ENCODE measurements at places on chromosomes 2 and 18.

- peak; percentile 68 for DNase-seq
Observed at GRCh38 chr2:180618570-180618969, 361.8 kb upstream of the UBE2E3 start.

DNA sequence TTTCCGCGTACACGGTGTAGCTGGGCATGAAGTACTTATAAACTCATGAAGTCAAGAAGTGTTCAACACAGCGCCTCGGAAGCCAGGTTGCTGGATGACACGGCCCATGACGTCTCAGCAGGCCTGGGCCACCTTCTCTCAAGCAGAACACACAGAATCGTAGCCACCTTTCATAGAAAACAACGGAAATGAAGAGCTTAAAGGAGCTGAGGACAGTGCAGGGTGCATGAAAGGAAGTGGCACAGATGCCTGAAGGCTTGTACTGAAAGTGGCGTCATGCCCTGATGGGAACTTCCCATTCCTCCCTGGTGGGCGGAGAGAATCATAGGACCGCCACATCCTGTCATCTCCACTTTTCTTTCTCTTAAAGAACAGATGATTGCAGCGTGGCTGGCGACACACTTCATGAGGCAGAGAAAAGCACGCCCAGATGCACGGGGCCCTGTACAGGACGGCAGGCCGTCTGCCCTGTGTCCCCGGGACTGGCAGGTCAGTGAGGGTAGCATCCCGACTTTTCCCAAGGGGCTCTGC, 31.1 kb downstream of the HDAC4 start:
- DNase-seq = peak; percentile 48

DNA sequence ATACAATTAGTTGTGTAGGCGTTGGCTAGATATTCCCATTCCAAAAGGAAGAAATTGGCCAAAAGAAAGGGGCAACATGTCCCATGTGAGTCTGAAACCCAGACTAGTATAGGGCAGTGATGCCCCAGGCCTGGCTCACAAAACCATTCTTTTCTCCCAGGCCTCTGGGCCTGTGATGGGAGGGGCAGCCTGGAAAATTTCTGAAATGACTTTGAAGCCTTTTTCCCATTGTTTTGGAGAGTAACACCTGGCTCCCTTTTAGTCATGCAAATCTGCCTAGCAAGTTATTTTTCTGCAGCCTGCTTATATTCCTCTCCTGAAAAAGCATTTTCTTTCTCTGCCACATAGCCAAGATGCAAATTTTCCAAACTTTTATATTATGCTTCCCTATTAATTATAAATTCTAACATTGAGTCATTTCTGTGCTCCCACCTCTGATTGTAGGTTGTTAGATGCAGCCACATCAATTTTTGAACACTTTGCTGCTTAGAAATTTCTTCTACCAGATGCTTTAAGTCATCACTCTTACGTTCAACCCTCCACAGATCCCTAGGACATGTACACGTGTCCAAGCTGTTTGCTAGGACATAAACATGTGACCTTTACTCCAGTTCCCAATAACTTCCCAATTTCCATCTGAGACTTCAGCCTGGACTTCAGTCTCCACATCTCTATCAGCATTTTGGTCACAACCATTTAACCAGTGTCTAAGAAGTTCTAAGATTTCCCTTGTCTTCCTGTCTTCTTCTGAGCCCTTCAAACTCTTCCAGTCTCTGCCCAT, 76.1 kb upstream of the MC4R start:
- DNase-seq = no peak

- DNase-seq = no peak
Observed at GRCh38 chr2:241451840-241452506, 56.4 kb downstream of the STK25 start.

DNA sequence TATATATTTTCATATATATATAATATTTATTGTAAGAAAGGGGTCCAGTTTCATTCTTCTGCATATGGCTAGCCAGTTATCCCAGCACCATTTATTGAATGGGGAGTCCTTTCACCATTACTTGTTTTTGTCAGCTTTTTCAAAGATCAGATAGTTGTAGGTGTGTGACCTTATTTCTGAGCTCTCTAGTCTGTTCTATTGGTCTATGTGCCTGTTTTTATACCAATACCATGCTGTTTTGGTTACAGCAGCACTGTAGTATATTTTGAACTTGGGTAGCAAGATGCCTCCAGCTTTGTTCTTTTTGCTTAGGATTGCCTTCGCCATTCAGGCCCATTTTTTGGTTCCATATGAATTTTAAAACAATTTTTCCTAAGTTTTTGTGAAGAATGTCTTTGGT, 320.1 kb downstream of the CDH2 start:
- DNase-seq = no peak

DNA sequence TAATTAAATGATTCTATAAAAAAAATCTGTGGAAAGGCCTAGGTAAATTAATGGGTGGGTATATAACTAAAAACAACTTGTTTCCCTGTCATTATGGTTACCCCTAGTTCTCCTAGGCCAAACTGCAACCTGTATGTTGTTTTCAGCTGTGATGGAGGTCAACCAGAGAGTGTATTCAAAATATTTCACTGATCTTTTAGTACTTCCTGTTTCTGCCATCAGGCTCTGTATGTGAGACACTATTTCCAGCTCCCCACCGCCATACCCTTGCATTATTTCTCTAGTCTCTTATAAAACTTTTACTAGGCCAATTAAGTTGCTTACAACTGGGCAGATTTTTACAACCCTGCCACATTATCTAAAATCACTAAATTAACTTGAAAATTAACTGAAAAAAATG, 21.0 kb upstream of the CDKL4 start:
- DNase-seq = no peak

- peak; percentile 73 for DNase-seq
Observed at GRCh38 chr2:174059178-174059883, 94.2 kb upstream of the SP3 start.

GRCh38 chr2:131682122-131682944, 154.6 kb downstream of the CCDC74A start:
- peak; percentile 79 for DNase-seq

DNA sequence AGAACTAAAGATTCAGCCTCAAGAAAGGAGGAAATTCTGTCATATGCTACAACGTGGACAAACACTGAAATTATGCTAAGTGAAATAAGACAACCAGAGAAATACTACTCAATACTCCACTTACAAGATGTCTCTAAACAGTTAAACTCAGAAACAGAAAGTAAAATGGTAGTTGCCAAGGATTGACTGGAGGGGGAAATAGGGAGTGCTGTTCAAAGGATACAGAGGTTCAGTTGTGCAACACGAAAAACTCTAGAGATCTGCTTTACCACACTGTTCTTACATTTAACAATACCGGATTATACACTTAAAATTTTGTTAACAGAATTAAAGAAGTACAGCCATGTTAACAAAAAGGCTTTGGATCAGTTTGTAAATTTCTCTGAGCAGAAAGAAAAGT, 39.8 kb upstream of the C2orf15 start:
- DNase-seq = no peak

DNA sequence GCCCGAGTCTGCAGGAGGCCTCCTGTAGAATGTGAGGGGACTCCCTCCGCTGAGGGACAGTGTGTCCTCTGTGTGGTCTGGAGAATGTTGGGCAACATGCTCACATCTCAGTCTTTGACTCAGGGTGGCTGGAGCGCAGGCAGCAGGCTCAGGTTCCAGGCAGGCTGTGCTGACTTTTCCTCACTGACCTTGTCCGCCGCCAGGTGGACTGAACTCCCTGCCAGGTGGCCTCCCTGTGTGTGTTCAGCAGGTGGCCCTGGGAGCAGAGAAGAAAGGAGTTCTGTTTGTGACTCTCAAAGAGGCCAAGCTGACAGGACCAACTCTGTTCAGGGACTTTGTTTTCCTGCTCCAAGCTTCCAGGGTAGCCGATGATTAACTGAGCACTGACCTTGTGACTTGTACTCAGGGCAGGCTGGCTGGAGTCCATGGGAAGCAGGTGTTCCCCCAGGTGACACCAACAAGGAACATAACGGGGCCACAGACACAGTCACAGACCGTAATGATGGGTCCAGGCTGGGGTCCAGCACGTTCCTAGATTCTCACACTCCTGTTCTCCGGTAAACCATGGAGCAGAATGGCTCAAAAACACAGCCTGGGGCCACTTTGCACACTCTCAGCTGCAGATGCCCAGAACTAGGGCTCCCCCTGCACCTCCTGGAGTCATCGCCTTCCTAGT, 439.8 kb downstream of the RNF144A start:
- no peak for DNase-seq

- no peak for DNase-seq
Observed at GRCh38 chr2:54370405-54371104, 85.6 kb upstream of the SPTBN1 start.

- DNase-seq = no peak
Observed at GRCh38 chr2:113848758-113849415, 41.0 kb upstream of the ACTR3 start.

- no peak for DNase-seq
Observed at GRCh38 chr2:72991980-72992733, 74.8 kb downstream of the EMX1 start.

GRCh38 chr2:207983641-207984042, 41.7 kb downstream of the PLEKHM3 start:
- no peak for DNase-seq

DNA sequence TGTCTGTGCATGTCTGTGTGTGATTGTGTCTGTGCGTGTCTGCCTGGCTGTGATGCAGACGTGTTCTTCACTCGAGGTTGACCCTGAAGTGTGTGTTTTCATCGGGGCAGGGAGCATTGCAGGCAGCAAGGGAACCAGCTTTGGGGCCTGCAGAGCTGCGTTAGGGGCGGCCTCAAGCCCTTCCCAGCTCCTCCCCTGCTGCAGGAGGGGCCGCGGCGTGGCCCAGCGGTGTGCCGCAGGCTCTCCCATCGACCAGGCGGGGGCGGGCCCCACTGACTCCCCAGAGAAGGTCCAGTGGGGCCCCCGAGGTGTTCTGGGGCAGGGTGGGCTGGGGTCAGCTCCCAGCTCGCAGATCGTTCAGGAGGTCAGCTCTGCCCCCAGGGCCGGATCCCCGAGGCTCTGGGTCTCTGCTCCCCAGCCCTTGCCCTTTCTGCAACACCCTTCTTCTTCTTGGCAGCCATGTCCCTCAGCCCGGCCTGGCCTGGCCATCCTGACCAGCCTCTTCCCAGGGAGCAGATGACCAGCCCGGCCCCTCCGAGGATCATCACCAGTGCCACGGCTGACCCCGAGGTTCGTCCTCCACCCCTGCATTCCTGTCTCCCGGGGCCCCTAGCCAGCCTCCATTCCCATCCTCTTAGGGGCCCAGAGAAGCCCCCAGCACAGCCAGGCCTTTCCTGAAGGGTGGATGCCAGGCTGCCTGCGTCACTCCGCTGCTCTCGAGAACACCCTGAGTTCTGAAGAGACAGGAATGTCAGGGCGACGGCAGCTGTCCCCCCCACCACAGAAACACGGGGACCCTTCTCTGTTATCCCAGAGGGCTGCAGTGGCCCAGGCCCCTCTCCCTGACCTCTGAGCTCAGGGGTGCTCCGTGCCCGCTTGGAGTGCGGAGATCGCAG, 11.1 kb upstream of the KLHL30 start:
- no peak for DNase-seq

DNA sequence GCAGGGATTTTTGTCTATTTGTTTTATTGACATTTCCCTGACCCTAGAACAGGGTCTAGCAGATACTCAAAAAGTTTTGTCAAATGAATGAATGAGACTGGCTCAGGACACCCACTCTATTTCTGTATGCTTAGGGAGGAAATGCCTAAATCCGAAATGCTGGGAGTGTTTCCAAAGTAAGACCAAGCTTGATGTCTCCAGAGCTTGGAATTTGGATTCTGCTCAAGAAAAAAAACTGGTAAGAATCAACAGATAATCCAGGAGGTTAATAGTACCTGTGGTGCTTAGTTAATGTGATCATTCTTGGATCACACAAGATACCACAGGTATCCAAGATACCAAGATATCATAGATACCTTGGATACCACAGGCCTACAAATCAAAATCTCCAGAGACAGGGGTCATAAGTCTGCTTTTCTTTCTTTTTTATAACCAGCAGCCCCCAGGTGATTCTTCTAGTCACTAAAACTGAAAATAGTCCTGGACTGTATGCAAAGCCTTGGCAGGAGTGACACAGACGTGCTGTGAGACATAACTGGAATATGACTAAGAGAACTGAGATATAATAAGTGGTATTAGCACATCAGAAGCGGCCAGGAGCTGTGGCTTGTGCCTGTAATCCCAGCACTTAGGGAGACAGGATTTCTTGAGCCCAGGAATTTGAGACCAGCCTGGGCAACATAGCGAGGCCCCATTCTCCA, 39.9 kb upstream of the SP3 start:
- DNase-seq = no peak

- no peak for DNase-seq
Observed at GRCh38 chr18:29651122-29651680, 1391.3 kb downstream of the DSC3 start.

DNA sequence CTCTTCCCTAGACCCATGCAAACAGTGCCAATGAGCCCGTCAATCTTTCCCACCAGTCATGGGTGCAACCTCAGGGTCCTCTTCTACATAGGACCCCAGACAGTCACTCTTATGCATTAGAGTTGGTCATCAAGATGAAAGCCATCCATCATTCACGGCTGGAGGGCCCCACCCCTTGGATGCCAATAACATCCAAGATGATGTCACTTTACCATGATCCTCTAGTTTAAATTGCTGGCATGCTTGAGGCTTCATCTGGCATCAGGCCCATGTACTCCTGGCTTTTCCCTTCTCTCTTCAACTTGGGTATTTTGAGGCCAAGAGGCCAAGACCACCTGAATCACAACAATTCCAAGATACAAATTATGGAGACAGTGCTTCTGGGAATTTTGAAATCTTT, 91.1 kb upstream of the MAPK4 start:
- DNase-seq = no peak

DNA sequence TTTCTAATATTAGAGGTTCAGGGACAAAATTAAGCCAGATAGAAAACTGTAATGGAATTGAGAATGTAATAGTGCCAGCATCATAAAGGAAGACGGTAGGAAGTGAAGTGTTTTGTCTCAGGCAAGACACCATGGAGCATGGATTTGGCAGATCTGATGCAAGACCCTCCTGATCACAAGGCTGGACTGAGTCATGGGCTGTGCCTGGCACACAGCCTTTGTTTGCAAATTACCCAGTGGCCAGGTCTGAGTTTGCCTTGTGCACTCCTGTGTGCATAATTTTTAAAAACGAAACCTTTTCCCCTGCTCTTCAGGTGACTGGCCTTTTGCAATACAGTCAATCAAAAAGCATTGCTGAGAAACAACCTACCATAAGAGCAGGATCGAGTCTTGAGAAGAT, 2.0 kb upstream of the UPP2 start:
- no peak for DNase-seq

DNA sequence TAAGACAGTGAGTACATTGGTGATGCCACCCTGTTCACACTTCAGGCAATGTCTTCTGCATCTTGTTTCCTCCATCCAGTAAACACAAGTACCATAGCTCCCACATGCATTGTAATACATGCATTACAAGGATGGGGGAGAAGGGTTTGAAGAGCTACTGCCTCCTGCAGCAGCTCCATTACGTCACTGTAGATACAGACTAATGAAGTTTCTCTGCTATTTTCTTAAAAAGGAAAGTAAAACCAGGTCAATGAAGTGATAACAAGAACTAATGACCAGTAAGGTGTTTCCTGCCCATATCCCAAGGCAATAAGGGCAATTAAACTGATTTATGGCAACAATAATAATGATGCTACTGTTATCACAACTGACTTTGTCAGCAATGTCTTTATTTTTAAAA, 18.2 kb upstream of the BBS5 start:
- DNase-seq = no peak
